HT-29 (cell line): ENCODE measurements at places on chromosomes 12 and 14. TPM values are rescaled to one million over a fixed set of nuclear protein-coding genes. Genes with fewer than 3 reads are reported as not detected.
A peak's percentile ranks its signal among the peaks of the same experiment; 100 is the strongest.

The KRT79 gene
- total RNA-seq = not detected in 2 replicates

The HSP90B1 gene
- 202 and 209 TPM in 2 replicates for total RNA-seq

The ZNF385A gene
- total RNA-seq = 0.10 and 1.3 TPM in 2 replicates

DNA sequence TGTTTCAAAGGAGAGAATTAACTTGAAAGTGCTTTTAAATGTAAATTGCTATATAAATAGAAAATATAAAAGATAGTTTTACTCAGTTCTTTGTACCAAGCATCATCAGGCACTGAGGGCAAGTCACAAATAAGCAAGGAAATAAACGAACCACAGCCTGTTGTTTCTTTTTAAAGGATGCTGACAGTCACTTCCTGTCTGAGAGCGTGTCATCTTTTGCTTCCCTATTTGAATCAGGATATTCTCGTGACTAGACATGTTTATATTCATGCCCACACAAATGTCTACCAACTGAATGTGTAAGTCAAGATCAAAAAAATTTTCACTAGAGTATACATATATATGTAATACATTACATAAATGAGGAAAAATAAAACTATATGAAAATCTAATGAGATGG lies 31.4 kb upstream of the SLC2A13 start:
- DNase-seq = no peak

- peak; percentile 49 for DNase-seq
Observed at GRCh38 chr12:95205685-95206084, 11.6 kb downstream of the FGD6 start.

- no peak for DNase-seq
Observed at GRCh38 chr12:105417732-105418131, 87.2 kb downstream of the C12orf75 start.

The PPM1H gene
- total RNA-seq = 12.4 and 18.9 TPM in 2 replicates

- peak; percentile 49 for DNase-seq
Observed at GRCh38 chr12:42643881-42644579, 54.5 kb upstream of the PRICKLE1 start.

GRCh38 chr14:49615776-49616175 lies 4.7 kb downstream of the RPL36AL start:
- DNase-seq = no peak

The PZP gene
- total RNA-seq = not detected in 2 replicates

The C14orf39 gene
- total RNA-seq = not detected in 2 replicates

DNA sequence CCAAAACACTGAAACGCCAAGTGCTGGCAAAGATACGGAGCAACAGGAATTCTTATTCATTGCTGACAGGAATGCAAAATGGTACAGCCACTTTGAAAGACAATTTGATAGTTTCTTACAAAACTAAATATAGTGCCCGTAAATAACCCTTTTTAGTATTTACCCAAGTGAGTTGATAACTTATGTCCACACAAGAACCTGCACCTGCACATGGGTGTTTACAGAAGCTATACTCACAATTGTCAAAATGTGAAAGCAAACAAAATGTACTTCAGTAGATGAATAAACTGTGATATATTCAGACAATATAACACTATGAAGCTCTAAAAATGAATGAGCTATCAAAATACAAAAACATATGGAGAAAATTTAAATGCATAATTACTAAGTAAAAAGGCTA lies 86.6 kb downstream of the ATXN7L3B start:
- DNase-seq = no peak

The PPP1R13B gene
- total RNA-seq = 4.5 and 9.1 TPM in 2 replicates
